ENCODE measurements at places on chromosomes 6 and 20.

- DNase-seq = no peak
Observed at GRCh38 chr6:34529665-34530327, 26.3 kb downstream of the SPDEF start.

- no peak for DNase-seq
Observed at GRCh38 chr20:5085380-5085779, 34.4 kb downstream of the PCNA start.

DNA sequence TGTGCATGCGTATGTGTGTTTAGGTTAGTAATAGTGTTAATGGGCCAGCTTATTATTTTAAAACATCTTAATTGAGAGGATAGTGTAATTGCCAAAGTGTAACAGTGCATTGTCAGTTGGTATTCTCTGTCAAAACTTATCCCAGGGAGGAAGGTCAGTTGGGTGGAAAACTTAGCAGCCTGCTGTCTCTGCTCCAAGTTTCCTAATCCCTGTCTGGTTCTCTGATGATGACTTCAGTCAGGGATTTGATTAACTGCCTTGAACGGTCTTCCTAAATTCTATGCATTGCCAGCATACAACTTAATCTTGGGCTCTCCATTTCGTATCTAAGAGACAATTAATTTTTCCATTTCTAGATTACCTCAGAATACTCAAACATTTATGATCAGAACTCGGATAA is 51.1 kb downstream of the L3MBTL3 start:
- DNase-seq = no peak

DNA sequence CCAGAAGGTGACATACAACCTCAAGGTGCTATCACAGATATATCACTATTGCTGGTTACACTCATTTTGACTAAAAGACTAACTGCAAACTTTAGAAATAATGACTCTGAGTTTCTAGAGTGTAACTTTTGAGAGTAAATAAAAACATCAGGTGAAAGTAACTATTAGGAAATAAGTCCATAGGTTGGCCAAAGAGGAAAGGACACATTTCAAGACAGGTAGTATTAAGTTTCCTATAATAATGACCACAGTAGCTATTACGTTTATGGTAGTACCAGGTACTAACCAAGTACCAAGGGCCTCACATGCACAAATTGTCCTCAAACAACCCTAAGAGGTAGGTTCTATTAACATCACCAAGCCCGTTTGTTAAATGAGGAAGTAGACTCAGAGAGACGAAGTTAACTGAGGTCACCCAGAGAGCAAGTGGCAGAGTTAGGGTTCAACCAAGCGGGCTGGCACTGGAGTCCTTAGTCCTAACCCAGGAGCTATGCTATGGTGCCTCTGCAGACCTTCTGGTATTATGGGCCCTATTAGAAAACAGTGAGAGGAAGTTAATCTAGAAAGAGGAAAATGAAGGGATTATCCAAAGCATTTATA is 36.8 kb downstream of the HEBP2 start:
- no peak for DNase-seq

DNA sequence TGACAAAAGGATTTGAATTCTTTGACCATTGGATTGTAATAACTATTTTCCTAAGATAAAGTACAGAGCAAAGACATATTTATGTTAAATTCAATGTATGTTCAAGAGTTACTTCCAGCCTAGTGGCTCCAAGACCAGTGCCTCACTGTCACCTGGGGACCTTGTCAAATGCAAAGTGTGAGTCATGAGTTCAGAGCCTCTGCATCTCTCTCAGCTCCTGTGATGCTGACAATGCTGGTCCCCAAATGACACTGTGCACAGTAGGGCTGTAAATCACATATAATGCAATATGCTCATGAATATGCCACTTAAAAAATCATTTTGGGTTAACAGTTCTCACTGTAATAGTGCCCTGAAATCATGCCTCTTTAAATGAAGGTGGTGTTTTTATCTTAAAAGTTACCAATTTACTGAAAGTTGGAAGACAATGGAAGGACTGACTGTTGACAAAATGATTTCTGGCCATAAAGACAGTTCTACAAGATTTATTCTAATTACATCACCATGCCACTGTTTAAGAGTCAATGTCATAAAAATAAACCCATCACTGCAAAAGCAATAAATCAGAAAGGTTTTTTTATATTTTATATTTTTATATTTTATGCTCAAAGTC is 62.1 kb downstream of the NRSN1 start:
- DNase-seq = no peak

GRCh38 chr6:9401960-9402359 is 966.6 kb upstream of the SLC35B3 start:
- no peak for DNase-seq

DNA sequence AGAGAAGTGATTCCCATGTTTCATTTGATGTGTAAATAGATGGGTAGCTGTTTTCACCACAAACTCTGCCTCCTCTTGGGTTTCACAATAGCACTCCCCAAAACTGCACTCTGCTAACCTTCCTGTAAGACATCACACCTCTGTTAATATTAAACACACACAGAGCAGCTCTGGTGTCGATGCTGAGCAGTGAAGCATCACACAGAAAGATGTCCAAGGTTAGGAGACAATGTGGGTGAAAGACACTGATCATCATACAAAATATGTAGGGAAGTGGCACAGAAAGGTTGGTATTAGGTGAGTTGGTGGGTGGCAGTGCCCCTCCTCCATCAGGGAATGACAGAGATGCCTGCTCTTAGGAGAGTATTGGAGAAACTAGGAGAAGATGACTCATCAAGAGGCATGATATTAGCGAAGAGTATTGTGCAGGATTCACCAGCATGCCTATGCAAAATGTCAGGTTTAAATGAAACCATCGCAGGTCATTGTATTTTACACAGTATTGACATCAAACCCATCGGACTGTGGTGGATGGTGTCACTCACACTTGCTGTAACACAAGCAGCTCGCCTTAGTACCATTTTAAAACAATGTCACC is 199.7 kb downstream of the TBXT start:
- DNase-seq = no peak

DNA sequence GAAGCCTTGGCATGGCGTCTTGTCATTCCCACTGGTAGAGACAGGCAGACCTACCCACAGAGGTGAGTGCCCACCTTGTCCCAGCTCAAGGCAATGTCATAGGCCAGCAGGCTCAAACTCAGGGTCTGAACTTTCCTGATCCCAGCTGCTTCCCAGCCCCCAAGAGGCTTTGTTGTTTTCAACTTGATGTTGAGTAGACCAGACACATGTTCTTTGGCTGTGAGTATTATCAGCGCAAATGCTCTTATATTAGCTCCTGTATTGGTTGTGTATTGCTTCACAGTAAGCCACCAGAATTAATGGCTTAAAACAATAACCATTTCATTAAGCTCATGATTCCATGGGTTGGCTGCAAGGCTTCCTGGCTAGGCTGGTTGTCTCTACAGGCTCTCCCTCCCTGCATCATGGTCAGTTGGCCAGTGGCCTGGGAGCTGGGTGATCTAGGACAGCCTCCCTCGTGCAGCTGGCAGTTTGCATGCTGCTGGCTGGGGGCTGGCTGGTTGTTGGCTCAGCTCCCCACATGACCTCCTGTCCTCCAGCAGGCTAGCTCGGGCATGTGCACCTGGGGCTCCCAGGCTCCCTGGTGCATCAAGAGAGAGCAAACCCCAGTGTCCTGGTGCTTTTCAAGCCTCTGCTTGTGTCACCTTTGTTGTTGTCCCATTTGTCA is 21.6 kb downstream of the TOX2 start:
- DNase-seq = no peak

DNA sequence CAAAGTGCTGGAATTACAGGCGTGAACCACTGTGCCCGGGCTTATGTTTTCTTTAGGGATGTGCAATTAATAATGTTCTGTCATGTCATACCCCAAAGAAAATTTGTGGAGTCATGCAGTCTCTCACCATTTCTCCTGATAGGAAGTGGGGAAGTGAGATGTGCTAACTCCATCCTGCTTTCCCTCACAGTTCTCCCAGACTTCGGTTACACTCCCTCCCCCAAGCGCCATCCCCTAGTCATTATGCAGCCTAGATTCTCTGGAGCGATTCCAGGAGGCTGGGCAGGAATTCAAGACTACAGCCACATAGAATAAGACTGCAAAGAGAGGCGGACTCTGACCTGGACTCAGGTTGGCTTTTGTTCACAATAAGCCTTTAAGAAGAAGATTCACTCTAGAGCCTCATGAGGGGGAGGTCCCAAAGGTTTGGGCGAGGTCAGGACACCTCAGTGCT is 271.4 kb downstream of the ALDH8A1 start:
- DNase-seq = peak; percentile 82

GRCh38 chr20:38132910-38133501 is 32.1 kb downstream of the TGM2 start:
- no peak for DNase-seq

DNA sequence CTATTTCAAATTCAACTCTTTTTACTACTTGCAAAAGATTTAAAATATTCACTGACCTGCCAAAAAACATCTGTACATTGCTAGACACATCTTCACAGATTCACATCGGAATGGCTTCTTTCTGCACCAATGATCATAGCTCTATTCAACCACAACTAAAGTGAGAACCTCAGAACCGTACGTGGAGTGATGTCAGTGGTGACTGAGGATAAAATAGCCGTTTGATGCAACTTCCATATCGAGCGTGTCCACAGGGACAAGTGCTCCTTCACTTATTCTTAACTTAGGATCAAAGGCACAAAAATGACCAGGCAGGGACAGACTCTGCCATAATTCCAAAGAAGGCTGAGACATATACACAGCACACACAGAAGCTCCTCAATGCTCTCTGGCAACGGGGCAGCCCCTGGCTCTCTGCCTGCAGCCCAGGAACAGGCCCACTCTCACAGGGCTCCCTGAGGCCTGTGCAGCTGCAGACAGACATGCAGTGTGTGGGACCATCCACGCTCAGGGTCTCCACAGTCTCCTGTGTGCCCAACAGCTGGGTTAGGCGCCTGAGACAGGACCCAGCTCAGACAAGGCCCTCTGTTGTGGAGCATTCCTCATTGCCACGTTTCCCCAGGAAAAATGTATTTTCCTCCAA is 22.8 kb downstream of the FYN start:
- DNase-seq = no peak

GRCh38 chr20:7703551-7703961 is 236.7 kb downstream of the HAO1 start:
- no peak for DNase-seq

- DNase-seq = no peak
Observed at GRCh38 chr6:44869321-44869897, 458.7 kb upstream of the RUNX2 start.

DNA sequence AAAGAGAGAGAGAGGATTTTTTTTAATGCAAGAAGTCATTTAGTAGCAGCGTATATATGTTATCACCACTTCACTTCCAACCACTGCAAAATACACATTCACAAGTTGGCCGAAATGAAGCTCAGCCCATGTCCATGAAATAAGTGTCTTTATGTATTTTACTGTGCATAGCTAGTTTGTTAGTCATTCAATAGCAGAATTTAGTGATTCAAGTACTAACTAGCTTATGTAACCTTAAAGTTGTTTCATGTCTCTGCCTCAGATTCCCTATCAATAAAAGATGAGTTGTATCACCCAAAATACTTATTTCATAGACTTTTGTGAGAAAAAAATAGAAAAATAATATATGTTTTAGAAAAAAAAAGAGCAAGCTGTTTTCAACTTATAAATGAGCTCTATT is 153.7 kb upstream of the PRDM1 start:
- peak; percentile 18 for DNase-seq

- peak; percentile 56 for DNase-seq
Observed at GRCh38 chr6:44084231-44085014, 42.8 kb downstream of the MRPL14 start.

DNA sequence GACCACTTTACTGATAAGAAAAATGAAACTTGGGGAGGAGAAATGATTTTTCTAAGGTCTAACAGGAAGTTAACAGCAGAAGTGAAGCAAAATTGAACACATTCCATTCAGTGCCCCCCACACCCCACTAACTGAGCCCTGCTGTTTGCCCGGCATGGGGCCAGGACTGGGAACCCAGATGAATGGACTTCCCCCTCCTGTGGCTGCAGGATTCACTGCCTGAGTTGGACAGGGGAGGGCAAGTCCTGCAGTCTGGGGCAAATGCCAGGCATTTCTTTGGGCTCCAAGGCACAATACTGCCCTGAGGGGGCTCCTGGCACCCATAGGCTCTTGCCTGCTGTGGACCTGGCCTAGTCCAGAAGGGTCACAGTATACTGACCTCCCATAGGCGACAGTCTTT is 28.3 kb downstream of the FYN start:
- DNase-seq = peak; percentile 28

- no peak for DNase-seq
Observed at GRCh38 chr6:54900666-54901065, 54.1 kb downstream of the FAM83B start.

DNA sequence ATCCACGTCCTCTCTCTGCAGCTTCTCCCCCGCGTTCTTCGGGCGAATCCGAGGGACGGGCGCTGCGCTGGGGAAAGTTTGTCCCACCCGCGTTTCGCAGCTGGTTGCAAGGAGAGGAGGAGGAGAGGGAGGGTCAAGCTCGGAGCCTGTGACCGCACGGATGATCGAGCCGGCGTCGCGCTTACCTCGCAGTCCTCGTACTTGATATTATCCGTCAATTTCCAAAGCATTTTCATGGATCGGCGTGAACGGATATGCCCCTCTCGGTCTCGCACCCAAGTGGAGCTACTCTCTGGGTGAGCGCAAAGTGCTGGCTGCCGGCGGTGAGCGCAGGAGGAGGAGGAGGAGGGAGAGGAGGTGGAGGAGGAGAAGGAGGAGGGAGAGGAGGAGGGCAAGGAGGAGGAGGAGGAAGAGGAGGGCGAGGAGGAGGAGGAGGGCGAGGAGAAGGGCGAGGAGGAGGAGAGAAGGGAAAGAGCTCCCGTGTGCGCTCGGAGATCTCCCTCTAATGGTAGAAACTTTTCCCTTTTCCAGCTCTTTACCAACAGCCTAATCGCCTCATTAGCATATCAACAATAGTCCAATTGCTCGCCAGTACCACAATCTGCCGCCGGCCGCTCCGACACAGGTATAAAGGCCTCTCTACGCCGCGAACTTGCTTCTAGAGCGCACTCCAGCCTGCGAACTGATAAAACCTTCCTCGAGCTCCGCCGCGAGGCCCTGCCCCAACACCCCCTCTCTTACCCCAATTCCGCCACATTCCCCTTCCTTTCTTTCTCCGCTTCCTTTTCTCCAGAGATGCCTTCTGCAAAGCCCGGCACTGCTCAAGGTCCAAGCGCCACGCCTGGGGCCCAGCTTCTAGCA is at the start of gene TFAP2A:
TFAP2A (minus strand) TSS at position 319 of the 861 bp plus-strand sequence; CDS start at position 236, 83 bp downstream.
- DNase-seq = peak; percentile 27

DNA sequence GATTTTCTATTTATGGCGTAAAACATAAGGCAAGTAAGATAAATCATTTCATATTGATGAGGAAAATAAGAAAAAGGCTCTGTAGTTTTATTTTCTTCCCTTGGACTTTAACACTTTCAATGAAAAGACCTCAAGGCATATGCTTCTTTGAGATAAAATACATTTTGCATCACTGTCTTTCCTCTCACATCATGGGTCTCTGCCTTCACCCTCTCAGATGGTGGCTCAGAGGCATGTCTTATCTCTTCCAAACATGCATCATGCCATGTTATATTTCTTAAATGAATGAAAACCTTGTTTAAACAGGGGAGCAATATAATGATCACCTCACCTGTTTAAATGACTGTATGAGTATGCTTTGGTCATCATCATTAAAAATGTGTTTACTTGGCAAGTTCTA is 59.3 kb downstream of the PRL start:
- DNase-seq = no peak
